ENCODE measurements at places on chromosomes 2 and 18.

GRCh38 chr2:196307775-196308305 lies 136.5 kb upstream of the STK17B start:
- no peak for DNase-seq

GRCh38 chr2:19899985-19900930 lies 1.5 kb downstream of the TTC32 start:
- no peak for DNase-seq

- DNase-seq: peak; percentile 65
Measured at GRCh38 chr2:210955591-210955990, 399.2 kb downstream of the CPS1 start.

- DNase-seq: no peak
Measured at GRCh38 chr18:79598633-79599175, 80.9 kb upstream of the CTDP1 start.

- no peak for DNase-seq
Measured at GRCh38 chr2:11788461-11789124, 42.2 kb downstream of the LPIN1 start.

GRCh38 chr2:173161040-173161439 lies 85.4 kb downstream of the MAP3K20 start:
- DNase-seq: no peak

GRCh38 chr2:236662231-236663185 lies 92.9 kb downstream of the ACKR3 start:
- DNase-seq: peak; percentile 58

- peak; percentile 53 for DNase-seq
Measured at GRCh38 chr2:9021563-9022211, 18.2 kb upstream of the MBOAT2 start.

DNA sequence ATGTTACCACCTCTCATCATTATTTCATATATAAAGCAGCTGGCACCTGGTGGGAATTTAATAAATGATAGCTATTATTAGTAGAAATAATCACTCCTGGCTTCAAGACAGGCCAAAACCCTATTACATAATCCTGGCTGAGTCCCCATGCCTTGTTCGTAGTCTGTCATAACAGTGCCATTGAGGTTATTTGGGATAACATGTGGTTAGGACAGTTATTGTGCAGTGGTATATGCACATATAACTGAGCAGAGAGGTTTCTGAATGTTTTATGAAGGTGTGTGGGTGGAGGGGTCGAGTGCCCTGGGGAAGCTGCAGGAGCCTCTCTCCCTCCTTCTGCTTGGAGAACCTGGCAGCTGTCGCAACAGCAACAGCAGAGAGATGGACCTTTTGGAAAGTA lies 162.4 kb upstream of the NABP1 start:
- no peak for DNase-seq

GRCh38 chr2:152099367-152100050 lies 665 bp upstream of the CACNB4 start:
- DNase-seq: peak; percentile 20

DNA sequence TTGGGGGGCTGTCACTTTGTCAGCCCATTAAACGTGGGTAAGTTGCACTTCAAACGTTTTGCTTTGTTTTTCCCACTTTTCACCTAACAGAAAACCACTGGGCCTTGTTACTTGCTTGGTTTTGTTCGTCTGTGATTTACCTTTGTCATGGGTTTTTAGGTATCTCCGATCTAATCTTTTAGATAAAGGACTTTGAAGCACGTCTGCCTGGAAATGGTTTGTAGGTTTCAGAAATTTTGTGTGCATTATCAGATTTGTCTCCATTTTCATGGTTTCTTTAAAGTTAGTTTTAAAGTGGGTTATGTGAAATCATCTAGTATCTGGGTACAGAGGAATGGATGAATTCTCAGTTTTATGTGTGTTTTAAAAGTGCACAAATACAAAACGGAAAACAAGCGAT lies 6.4 kb downstream of the CTDP1 start:
- no peak for DNase-seq
